Kasumi-1 (cell line): ENCODE measurements at places on chromosomes 5 and 9.

DNA sequence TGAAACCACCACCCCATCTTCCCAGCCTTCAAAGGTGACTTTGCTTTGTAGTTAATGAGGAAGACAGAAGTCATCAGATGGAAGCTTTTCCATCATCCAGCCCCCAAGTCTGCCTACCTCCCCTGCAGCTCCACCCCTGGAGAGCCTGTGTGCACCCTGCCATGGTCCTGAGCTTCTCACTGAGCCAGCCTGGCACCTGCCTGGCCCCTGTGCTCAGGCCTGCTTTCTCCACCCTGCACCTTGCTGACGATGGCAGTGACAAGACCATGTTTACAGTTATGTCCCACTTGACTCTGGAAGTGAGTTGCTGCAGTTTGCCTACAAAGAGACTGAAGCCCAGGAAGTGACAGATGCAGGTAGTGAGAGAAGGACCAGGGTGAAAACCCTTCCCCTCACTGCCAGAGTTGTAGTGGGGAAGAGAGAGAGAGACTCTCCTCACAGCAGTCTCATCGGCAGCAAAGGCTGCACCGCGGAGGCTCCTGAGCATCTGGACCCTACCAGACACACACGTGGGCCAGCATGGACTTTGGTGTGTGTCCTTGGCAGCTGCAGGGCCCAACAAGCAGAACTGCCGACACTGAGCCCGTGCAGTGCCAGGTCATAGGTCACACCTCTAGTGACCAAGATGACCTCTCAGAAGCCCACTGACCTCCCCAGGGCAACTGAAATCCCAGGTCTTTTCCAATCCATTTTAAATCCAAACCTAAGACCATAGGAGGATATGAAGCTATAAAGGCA is 107.1 kb downstream of the CACNA1B start:
- DNase-seq = no peak

DNA sequence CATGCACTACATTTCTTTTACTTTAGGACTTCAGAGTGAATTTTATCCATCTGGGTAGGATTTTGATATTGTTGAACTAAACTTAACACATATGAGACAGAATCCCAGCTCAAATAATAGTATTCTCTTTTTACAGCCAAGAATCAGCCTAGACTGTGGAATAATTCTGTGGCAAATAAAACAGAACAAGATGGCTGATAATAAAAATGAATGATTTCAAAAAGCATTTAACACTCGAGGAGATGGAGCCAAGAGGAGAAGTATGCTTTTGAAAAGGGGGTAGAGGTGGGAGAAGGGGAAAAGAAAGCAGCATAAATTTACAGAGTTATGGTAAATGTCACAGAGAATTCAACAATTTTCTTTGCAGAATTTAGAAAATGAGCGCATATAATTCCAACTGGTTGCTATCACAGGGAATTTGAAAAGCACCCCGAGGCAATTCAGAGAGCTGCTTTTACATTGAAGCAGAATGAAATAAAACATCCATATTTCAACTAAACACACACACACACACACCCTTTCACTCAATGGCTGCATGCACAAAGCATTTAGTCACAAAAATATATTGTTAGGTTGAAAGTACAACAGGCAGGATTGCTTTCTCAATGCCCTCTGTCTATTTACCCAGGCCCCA is 60.2 kb upstream of the DMAC1 start:
- no peak for DNase-seq

DNA sequence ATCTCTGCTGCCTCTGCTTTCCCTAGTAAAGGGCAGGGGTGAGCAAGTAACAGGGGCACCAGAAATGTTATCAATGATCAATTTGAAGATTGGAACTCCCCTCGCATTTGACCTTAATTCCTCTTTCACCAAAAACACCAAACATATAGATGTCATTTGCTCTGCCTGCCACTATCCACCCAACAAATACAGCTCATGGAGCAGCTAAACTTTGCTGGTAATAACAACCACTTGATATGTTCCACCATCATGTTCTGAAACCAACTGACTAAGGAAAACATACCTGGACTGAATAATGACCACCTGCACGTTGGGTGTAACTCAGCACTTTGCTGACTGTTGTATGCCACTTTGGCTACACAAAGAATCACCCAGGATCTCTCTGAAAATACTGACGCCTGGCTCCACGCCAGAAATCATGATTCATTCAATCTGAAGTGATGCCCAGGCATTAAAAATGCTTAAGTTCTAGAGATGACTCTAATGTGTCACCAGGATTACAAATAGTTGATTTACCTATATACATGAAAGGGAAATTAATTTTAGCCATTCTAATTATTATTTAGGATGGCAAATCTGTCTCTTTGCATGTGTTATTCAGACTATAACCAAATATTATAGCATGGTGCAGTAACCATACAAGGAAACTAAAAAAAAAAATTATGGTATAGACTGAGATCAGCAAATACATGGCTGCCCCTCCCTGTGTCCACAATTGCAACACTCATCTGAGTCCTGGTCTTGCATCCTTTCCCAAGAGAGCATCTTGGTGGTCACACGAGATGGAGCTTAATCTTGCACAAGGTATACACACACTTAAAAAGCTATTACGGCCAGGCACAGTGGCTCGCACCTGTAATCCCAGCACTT is 43.1 kb upstream of the TTC39B start:
- DNase-seq = no peak

- DNase-seq = no peak
These were observed 4.7 kb upstream of the PPP1R26 start for GRCh38 chr9:135474915-135475314.

- no peak for DNase-seq
These were observed 256.9 kb downstream of the HINT1 start for GRCh38 chr5:130908186-130908585.

DNA sequence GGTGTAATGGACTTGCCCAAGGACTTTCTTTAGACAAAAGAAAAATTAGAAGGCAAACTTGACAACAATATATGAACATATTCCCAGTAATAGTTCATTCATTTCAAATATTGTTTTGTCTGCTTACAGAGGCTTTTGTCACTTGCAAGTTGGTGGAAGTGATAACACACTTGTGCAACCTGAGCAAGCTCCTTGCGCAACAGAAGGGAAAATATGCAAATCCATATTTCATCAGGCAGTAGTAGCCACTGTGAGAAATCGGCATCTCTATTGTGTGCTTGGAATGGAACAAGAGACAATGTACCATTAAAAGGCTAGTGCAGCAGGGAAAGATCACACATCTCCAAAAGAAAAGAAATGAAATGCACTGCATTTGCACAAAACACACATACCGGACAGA is 125.3 kb upstream of the RASEF start:
- DNase-seq = no peak

DNA sequence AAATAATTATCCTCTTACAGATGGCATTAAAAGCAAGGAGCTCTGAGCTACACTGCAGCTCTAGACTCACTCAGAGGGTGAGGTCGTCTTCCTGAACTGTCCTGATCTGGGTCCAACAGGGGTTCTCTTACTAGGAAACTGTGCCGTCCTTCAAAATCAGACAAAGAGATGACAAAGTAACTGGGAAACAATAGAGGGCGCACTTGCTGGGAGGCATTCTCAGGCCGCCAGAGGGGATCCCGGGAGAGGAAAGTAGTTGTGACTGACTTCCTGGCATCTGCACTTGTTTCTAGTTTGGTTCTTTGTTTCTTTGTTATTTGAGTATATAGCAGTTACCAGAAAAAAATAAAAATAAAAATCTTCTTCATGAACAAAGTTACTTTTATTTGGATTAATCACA is 142.9 kb upstream of the MSX2 start:
- peak; percentile 1 for DNase-seq
